Mucosa of descending colon (tissue), 3 donors: ENCODE measurements at places on chromosomes 7 and 10.

DNA sequence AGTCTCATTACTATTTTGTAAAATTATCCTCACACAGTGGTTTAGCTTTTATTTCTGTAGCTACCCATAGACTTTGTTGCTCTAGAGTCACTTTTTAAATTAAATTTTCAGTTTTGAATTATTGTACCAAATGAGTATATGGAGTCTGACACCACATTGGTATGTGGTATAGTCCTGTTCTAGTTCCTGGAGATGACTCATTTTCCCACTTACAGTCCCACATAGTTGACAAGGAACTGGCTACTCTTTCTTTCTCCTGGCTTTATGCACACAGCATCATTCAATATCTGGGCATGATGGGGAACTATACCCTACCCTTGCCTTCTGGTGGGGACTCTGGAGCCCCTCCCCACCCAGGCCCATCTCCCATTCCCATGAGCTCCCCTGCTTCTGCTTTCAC lies 92.6 kb upstream of the RAB11FIP2 start:
- no peak for DNase-seq

DNA sequence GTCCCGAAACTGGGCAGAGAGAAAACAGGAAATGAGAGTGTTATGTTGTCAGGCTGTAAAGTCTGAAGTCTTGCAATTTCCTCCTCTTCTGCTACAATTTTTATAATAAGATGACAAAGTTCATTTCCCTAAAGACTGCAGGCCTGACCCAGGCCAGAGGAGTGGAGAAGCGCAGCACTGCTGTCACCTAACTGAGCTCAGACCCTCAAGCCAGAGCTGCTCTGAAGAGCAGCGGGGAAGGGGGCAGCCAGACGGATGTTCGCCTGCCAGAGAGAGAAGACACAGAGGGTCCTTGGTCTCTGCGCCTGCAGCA lies 12.6 kb upstream of the AOAH start:
- no peak for DNase-seq

GRCh38 chr7:831596-832166 lies 595 bp upstream of the SUN1 start:
- DNase-seq = no peak

DNA sequence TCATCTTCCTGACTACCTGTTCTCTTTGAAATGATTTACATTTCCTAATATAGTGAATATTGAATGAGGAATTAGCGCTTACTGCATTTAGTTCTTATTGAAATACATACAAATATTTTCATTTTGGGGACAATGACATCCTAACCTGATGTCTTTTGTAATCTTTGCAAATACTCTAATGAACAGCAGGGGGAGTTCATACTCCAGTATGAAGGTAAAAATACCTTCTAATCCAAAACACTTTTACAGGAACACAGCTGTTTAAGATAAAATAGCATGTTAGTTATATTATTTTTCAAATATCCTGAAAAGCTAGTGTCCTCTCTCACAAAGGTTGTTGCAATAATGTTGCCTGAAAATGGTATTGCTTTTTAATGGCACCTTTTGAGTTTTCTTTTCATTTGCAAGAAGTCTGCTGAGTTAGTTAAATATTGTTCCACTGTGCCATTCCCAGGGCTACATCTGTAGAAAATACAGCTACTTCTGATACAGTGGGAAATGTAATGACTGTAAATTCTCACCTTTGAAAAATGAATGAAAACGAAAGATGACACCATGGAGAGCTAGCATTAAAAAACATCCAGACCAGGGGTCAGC lies 400.0 kb downstream of the PHF14 start:
- DNase-seq = no peak

GRCh38 chr10:76229341-76229740 lies 797.9 kb downstream of the LRMDA start:
- no peak for DNase-seq

DNA sequence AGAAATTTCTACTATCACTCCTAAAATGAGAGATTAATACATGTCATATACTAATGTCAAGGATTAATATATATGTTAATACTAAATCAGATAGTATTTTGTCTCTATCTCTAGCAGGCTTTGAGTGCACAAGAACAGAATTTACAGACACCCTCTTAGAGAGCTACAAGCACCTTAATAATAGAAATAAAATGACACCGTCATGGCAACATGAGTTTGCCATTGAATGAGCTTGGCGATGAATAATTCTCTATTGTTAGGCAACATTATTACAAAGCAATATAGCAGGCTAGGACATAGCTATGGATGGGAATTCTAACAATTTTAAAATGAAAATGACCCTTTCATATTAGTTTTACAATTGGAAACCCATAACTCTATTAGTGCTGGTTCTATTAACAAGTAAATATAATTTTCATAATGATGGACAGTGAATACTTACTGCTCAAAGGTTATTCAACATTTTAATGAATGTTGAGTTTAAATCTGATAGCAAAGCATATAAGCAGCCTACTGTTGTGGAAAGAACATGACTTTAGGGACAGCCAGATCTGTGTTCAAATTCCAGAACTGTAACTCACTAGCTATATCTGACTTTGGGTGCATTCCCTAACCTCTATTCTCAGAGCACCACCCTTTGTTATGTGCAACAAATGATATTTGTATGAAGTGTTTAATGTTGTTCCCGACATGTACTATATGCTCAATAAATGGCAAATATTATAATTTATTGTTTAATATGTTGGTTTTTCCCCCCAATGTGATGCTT lies 184.5 kb upstream of the DKK1 start:
- no peak for DNase-seq
